ENCODE measurements at places on chromosomes 2 and 18.

DNA sequence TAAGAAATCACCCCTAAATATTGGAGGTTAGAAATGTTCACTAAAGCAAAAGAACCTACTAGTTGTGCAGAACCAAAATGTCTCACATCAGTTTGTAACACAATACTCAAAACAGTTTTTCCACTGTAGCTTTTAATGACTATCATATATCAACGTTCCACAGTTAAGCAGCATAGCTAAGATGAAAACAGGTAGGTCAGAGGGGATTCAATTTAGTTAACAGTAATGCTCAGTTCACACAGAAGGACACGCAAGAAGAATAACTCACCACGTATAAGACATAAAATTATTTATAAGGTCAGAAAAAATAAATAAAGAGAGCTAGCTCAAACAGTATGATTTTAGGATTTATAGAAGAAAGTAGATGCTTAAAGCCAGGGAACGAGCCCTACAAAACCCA is 118.9 kb upstream of the CCDC150 start:
- no peak for DNase-seq

DNA sequence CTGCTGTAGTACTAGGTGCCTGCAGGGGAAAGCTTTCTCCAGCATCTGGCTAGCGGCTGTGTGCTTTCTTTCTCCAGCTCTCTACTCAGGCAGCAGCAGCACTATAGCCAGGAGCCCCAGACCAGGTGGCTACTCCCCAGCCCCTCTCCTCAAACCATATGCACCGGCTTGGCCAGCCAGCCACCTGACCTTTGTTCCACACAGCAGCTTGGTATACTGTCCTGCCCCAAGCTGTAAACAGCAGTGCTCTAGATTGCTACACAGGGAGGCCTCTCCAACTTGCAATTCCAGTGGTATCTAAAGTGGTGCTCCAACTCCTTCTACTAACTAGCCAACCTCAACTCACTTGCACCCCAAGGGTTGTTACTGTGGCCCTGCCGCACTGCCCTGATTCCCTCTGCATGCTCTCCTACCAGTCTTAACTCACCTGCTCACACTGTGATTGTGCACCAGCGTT is 19.6 kb downstream of the LDAH start:
- no peak for DNase-seq

DNA sequence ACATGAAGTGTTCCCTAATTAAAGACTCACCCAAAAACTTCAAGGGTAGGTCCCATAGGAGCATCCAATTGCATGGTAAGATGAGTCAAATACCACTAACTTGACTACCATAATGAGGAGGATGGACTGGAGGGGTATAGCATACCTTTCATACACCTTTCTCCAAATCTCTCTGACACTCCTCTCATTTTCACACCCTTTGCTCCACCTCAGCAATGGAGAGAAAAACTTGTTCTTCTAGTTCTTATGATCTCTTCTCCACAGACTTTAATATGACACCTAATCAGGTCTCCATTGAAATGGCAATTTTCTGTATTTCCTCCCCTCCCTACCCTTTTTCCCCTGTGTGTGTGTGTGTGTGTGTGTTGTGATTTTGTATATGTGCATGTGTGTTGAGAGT is 41.1 kb upstream of the MAP2 start:
- no peak for DNase-seq

DNA sequence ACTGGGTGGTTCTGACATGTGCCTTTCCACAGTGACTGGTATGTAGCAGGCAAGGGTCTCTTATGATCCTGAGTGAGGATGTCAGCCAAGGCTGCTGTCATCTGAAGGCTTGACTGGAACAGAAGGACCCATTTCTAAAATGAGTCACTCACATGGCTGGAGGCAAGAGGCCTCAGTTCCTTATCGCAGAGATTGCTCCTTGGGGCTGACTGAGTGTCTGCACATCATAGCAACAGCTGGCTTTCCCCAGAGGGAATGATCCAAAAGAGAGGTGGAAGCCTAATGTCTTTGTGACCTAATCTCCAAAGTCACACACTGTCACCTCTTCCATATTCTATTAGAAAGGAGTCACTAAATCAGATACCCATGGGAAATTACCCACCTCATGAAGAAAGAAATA is 114.0 kb downstream of the NEDD4L start:
- DNase-seq, result no peak
